ENCODE measurements at places on chromosomes 13 and 19.

DNA sequence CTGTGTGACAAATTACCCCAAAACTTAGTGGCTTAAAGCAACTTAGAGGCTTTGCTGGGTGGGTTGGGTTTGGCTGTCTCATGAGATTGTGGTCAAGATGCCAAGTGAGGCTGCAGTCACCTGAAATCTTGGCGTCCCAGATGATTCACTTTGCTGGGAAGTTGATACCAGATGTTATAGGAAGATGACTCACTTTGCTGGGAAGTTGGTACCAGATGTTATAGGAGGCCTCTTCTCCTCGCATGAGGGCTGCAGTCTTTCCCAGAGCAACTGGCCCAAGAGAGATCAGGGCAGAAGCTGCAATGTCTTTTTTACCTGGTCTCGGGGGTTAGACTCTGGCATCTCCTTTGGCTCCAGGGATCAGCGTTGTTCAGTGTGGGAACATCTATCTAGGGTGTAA lies 16.8 kb downstream of the TEX29 start:
- DNase-seq: no peak

DNA sequence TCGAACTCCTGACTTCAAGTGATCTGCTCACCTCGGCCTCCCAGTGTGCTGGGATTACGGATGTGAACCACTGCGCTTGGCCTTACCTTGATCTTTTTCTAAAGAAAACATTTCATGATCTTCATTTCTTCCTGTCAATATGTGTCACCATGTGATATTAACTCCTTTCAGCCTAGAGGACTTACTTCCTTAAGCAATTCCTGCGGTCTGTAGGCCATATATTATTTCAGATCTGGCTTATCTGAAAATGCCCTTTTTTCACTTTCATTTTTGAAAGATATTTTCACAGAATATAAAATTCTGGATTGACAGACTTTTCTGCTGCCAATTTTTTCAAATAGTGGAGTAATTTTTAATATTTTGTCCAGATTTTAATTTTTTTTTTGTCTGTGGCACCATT lies 2.0 kb upstream of the GPR32 start:
- no peak for DNase-seq

DNA sequence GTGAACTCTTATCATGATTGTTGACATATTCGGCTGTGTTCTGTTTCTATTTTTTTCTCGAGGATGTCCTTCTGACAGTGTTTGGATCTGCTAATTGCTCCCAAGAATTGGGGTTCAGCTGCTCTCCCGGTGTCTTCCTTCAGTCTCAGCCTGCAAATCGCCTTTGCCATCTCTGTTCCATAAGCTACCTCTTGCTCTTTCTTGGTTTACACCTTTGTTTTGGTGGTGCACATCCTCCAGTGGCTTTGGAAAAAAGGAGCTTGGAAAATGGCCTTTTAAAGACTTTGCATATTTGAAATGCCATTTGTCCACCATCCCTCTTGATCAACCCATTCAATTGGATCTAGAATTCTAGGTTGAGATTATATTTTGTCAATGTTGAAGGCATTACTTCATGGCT lies 137.2 kb downstream of the URI1 start:
- no peak for DNase-seq

- DNase-seq: no peak
These were observed 26.9 kb upstream of the RCBTB2 start for GRCh38 chr13:48559638-48560320.

DNA sequence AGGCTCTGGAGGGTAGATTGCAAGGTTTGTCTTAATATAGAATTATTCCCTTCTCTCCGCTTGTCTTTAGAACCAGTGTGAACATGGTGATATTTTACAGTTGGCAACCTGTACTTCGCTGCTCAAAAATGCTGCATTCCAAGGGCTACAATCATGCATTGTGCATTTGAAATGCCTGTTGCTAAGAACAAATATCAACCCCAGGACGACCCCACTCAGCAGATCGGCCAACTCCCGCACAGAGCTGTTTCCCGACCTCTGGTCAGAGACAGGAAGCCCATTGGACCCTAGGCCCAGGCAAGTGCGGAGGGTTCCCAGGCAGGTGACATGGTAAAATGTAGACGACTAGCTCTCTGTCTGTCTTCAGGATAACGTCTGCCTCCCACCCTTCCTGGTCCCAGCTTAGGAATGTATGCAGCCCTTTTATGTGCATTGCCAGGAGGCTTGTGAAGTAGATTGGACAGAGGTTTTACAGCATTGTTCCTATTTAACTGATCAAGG lies 263.5 kb downstream of the FOXO1 start:
- DNase-seq: no peak

- DNase-seq: no peak
These were observed 77.5 kb upstream of the CACNA1A start for GRCh38 chr19:13583753-13584152.

GRCh38 chr13:40251343-40252032 lies 415.0 kb downstream of the FOXO1 start:
- peak; percentile 41 for DNase-seq

GRCh38 chr13:82294226-82294625 lies 1588.0 kb downstream of the SLITRK1 start:
- no peak for DNase-seq

- no peak for DNase-seq
These were observed 170.0 kb downstream of the TNFSF13B start for GRCh38 chr13:108439556-108439955.
